Left ventricle myocardium superior (tissue), 1 donor: ENCODE measurements at places on chromosomes 12 and 14. TPM values are rescaled to one million over a fixed set of nuclear protein-coding genes. Genes with fewer than 3 reads are reported as not detected.

Gene PAX9
- total RNA-seq: not detected

GRCh38 chr14:21965042-21965441 lies 291.4 kb upstream of the OR4E1 start:
- no peak for DNase-seq

Gene STON2
- total RNA-seq: 9.3 TPM

Gene SLC17A8
- not detected for total RNA-seq

DNA sequence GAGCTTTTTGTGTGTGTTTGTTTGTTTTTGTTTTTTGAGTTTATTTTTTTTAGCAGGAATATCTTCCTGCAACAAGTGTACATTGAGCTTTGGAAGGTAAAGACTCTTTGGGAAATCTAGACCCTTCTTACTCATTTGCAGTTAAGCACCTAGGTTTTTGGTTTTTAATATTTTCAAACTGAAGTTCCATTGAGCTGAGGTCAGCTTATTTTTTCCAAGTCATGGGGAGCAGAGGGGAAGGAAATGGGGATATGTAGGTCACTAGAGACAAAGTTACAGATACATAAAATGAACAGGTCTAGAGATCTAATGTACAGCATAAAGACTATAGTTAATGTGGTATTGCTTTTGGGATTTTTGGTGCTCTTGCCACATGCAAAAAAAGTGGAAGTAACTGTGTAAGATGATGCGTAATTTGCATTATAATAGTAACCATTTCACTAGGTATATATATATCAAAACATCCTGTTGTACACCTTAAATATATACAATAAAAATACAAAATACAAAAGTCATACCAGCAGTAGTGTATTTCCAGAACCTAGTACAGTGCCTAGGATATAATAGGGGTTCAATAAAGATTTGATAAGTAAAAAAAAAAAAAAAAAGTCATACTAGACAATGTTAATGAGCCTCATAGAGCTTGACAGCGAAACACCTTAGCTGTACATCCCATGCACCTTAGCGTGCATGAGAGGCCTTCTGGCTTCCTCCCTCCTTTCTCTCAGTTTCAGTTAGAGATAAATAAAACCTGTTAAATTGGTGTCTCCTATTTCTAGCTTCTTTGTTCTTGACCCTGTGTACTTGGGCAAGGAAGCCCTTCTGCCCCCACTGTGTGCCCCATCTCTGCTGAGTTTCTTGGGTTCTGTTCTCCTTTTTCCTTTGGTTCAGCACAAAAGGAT lies 22.7 kb downstream of the CGRRF1 start:
- no peak for DNase-seq

GRCh38 chr12:14430394-14430986 lies 65.0 kb downstream of the ATF7IP start:
- no peak for DNase-seq

GRCh38 chr12:86948851-86949250 lies 692.7 kb upstream of the MGAT4C start:
- DNase-seq: no peak

- DNase-seq: no peak
Measured at GRCh38 chr14:42517806-42518500, 911.3 kb downstream of the LRFN5 start.

DNA sequence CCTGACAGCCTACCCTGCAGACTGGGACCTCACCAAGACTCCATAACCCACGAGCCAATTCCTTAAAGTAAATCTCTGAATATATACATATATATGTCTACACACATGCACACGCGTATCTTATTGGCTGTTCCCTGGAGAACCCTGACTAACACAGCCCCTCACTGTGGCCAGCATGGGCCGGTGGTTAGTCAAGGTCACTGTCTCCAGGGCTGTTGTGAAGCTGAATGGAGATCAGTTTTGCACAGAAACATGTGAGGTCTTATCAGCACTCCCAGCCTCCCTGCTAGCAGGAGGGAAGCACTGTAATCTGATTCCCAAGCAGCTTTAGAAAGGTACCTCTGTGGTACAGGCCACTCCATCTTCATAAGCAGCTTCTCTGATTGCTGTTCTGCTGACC lies 46.6 kb upstream of the PLEKHG6 start:
- no peak for DNase-seq

Gene TPPP2
- 1.2 TPM for total RNA-seq

GRCh38 chr12:57744194-57744776 lies 554 bp upstream of the TSPAN31 start:
- DNase-seq: peak; percentile 73

Gene KCNH3
- 0.30 TPM for total RNA-seq

- no peak for DNase-seq
Measured at GRCh38 chr14:104023325-104024055, 62.0 kb upstream of the ASPG start.

- DNase-seq: no peak
Measured at GRCh38 chr12:50088577-50089335, 3.6 kb downstream of the SMARCD1 start.

DNA sequence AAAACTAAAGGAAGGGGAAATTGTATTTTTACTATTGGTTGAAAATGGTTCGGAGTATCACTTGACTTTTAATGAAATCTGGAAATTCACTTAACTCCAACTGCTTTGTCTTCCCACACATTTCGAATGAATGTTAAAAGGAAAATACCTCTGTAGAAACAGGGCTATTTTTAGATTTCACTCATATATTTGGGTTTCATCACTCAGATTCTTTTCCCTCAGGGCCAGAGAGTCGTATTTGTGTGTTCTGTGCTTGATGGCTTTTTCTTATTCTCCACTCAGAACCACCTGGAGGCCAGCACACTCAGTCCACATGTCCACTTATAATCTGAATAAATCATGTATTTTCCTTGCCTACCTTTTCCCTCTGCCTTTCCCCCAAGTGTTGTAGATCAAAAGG lies 40.0 kb downstream of the DAAM1 start:
- no peak for DNase-seq

GRCh38 chr14:103520657-103521437 lies 1.8 kb downstream of the CKB start:
- DNase-seq: peak; percentile 93

Gene FBXO33
- total RNA-seq: 4.4 TPM

Gene ZBTB25
- 17.1 TPM for total RNA-seq

DNA sequence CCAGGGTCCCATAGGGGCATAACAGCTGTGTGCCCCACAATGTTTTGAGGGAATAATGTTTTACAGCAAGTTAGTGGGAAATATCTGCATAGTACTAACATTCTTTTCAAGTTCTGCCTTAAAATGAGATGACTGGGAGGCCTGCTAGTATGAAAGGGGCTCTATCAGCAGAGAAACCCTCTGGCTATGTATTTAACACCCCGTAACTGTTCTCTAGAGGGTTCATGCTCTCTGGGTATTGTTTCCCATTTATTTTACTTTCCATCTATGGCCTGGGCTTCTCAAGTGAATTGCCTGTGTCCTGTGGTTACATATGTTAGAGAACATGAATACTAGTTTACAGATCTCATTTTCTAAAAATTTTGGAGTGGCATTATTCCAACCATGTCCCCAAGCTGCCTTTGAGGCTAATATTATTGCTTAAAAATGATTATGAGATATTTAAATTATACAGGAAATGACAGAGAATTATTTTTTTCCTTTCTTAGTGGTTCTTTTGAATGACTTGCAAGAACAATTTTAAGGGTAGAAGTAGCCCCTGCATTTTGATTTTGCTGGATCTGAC lies 37.5 kb downstream of the GNG2 start:
- DNase-seq: no peak

DNA sequence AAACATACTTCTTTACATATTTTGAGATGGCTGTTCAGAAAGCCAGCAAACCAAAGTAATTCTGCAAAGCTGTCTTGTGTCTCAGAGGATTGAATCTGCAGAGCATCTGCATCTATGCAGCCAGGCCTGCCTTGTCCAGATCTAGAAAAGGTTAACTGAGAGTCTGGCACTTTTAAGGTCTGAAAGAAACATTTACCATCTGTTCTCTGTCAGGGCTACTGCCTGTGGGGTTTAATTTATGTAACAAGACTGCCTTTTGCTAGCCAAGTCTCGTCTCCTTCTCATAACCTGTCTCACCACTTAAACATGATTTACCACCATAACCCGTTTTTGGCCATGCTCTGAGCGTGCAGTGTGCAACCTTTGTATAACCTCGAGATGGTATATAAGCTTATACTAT lies 194.2 kb downstream of the SYT10 start:
- DNase-seq: no peak

Gene MYRFL
- not detected for total RNA-seq

- no peak for DNase-seq
Measured at GRCh38 chr12:29051221-29051620, 97.9 kb upstream of the FAR2 start.

DNA sequence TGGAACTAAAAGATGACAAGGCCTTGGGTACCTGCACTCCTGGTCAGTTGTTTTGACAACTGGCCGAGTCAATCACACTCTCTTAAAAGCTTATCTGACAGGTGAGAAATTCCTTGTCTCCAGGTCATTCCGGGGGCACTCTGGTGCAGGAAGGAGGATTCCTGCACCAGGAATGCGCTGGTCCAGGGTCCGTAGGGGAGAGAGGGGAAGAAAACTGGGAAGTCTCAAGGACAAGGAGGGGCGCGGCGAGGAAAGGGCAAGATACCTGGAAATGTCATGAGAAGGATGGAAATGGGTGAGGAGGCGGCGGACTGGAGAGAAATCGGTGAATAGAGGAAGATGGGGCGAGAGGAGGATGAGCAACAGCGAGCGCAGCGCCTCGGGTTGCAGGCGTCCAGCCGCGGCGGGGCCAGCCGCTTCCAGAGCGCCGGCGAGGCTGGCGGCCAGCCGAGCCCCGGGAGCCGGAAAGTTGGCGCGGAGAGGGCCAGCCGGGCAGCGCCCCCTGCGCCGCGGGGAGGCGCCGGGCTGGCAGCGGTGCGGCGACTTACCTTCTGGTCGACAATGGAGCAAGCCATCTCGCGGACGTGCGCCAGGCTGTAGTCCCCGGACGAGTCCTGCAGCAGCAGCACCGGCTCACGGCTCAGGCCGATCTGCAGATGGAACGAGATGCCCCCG lies 809 bp downstream of the PRKD1 start:
- DNase-seq: peak; percentile 75

DNA sequence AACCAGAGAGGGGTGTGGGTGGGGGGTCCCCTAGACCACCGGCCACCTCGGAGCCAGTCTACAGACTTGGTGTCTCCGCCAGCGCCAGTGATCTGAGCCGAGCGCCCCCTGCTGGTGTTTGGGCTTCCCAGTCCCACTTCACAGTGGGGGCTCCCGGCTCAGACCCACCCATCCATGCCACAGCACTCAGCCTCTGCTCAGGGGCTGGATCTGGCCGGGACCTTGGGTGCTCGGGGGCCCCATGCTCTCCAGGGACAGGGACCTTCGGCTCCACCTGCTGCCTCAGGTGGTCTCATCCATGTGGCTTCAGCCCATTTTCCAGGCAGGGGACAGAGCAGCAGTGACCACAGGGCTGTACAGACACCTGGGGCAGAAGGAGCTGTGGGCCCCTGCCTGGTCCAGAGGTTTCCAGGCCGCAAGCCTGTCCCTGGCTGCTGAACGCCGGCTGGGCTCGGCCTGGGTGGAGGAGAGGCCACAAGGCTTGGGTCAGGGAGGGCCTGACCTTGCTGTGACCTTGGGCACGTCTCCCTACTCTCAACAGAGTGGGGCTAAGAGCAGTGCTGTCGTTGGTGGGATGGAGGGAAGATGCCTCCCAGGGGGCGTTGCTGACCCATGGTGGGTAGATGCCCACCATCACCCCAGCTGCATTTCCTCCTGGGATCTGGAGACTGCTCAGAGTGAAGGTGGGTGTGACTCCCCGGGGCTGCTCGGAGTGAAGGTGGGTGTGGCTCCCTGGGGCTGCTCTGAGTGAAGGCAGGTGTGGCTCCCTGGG lies 86.3 kb downstream of the KIF26A start:
- DNase-seq: peak; percentile 61

GRCh38 chr12:12272869-12273268 lies 6.0 kb upstream of the LRP6 start:
- DNase-seq: no peak

DNA sequence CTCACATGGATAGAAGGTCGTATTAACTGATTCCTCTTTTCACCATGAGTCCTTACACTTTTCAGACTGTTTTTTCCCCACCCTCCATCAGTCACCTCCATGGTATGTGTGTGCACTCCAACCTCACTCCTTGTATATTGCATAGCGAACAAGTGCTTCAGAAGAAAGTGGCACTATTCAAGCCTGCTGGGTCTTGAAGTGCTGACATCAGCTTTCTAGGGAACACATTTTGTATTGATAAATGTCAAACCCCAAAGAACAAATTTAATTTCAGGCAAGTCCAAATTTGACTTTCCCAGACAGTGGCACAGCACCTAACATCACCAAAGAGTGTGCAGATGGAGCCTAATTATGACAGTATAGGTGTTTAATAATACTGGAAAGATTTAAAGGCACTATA lies 617.4 kb upstream of the STXBP6 start:
- DNase-seq: no peak

- no peak for DNase-seq
Measured at GRCh38 chr12:87413784-87414183, 615.4 kb downstream of the C12orf50 start.

DNA sequence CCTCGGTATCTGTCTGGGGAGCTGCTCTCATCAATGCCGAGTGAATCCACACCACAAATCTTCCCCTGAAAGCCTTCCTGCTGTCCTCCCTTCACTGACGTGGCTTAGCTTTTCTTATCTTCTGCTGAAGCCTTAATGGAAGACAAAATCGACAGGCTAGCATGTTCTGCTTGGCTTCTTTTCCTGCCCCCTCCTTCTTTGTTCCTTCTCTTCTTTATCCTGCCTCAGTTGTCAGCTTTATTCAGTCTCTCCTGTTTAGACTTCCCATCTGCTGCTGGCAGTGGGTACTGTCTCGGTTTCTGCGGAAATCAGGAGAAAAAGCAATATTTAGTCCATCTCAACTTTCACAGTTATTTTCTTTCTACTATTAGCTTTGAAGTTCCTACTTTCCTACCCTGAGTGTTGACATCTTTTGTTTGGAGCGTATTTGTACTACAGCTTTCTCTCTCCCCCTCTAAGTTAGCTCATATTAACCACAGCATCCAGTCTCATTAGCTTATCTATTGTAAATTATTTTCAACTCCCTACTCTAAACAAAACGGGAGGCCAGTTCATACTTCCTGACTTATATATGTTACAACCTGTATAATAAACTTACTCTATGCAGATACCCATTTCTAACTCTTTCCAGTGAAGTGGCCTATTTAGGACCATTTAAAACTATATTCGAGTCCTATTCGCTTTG lies 226.0 kb downstream of the DACT1 start:
- no peak for DNase-seq
